ENCODE measurements at places on chromosomes 2 and 18. TPM values are rescaled to one million over a fixed set of nuclear protein-coding genes. Genes with fewer than 3 reads are reported as not detected.
A peak's percentile ranks its signal among the peaks of the same experiment; 100 is the strongest.

GRCh38 chr18:28684746-28685355, 507.9 kb upstream of the CDH2 start:
- H3K36me3 ChIP-seq = no peaks in the 10 kb centered on the region
- DNase-seq = no peak
- H3K4me3 ChIP-seq = no peak overlapping the region

DHRS9 gene
- 0.95 TPM for total RNA-seq

DNA sequence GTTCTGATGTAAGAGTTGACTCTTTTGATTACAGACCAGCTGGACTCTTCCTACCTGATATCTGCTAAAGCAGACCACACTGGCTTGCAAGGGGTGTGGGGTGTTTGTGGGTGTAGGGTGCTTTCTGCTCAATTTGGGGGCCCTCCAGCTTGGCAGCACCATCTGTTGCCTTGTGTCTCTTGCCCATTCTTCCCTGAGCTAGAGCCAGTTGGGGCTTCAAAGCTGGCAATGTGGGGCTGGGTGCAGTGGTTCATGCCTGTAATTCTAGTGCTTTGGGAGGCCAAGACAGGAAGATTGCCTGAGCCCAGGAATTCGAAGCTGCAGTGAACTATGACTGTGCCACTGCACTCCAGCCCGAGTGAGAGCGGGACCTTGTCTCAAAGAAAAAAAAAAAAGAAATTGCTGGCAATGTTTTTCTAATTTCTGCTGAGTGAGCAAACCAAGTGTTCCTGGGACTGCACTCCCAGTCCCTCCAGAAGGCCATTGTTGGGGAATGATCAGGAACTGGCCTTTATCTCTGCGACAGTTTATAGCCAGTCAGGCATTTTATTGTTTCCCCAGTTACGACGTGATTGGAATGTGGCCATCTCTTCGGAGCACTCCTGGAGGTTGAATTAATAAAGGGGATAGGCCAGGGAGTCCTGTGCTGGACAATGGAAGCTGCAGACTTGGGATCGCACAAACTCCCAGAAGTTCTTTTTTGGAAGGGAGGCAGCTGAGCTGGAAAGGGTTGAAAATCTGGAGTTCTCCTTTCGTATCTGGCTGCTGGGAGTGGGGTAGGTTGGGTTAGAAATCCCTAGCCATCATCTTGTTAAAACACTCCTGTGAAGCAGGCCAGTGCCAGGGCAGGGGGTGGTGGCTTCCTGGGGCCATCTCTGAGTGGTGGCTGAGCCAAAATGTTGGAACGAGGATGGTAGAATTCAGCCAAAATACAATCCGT, 57.2 kb downstream of the LIPG start:
- DNase-seq = no peak
- H3K4me3 ChIP-seq = peak overlapping the region; percentile 18
- H3K27me3 ChIP-seq = peaks cover 4% of the 10 kb centered on the region

DNA sequence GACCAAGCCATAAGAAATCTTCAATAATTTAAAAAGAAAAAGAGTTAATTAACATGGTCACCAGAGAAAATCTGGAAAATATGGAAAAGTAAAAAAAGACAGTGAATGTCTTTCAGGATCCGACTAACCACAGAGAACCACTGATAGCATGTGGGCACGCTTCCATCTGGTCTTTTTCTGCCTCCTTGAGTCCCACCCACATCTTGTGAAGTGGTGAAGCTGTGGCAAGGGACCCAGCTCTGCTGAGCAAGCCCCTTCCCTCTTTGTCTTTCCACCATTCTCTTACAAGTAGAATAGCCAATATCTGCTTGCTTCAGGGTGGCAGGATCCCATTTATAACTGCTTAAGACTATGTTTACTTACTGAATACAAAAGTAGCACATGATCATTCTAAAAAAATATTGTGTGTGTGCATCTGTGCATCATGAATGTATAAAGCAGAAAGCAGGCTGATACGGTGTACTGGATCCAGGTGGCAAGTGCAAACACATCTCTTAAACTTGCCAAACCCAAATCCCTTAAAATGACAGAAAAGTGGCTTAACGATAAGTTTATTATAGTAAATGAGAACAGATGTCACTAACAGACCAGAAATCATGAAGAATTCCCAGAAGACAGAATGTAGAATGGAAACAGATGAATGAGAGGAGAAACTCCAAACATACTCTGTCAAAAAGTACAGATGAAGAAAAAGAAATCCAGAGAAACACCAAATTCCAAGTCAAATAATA, 52.3 kb downstream of the FOXI3 start:
- H3K27ac ChIP-seq = no peak overlapping the region
- no peak overlapping the region for H3K4me3 ChIP-seq
- no peak for DNase-seq
- H3K36me3 ChIP-seq = no peaks in the 10 kb centered on the region

CABYR gene
- total RNA-seq = 6.1 TPM

GRCh38 chr2:197191177-197191939, 119.2 kb downstream of the ANKRD44 start:
- H3K4me3 ChIP-seq = no peak overlapping the region
- DNase-seq = no peak
- H3K36me3 ChIP-seq = no peaks in the 10 kb centered on the region

COLEC12 gene
- total RNA-seq = 21.3 TPM

- no peaks in the 10 kb centered on the region for H3K36me3 ChIP-seq
- no peak overlapping the region for H3K27ac ChIP-seq
- no peaks in the 10 kb centered on the region for H3K4me1 ChIP-seq
- H3K27me3 ChIP-seq = no peaks in the 10 kb centered on the region
- H3K4me3 ChIP-seq = no peak overlapping the region
- no peak for DNase-seq
Measured at GRCh38 chr18:5478261-5478660, 65.5 kb downstream of the EPB41L3 start.

- no peaks in the 10 kb centered on the region for H3K36me3 ChIP-seq
- H3K4me1 ChIP-seq = no peaks in the 10 kb centered on the region
- H3K27ac ChIP-seq = no peak overlapping the region
- no peak for DNase-seq
- no peaks in the 10 kb centered on the region for H3K27me3 ChIP-seq
Measured at GRCh38 chr18:60193780-60194179, 178.8 kb downstream of the MC4R start.
